ENCODE measurements at places on chromosomes 11 and 22.

DNA sequence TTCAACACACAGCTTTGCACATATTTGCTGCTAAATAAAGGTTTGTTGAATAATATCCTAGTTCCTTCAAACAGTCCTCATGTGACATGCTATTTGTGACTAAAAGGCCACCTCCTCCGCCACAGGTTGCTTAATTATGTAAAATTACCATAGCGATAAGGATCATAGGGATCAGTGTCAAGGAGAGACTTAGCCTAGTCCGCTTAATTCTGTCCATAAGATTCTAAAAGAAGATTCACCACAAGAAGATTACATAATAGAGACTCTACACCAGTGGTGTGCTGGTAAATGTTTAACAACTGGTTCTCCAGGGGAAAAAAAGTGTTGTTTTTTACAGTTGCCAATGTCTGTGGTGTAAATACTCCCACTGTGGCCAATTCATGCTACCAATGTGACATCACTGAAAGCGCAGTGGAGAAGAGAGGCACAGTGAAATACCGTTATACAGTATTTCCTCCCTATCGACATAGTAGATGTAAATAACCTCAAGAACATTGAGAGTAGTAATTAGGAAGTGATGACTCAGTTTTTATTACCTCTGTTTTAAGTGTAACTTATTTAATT is 4.2 kb upstream of the CHRDL2 start:
- no peak for DNase-seq

GRCh38 chr11:36493332-36493731 is 16.7 kb downstream of the TRAF6 start:
- DNase-seq, result no peak

- no peak for DNase-seq
Measured at GRCh38 chr11:122671400-122671891, 15.9 kb downstream of the UBASH3B start.

DNA sequence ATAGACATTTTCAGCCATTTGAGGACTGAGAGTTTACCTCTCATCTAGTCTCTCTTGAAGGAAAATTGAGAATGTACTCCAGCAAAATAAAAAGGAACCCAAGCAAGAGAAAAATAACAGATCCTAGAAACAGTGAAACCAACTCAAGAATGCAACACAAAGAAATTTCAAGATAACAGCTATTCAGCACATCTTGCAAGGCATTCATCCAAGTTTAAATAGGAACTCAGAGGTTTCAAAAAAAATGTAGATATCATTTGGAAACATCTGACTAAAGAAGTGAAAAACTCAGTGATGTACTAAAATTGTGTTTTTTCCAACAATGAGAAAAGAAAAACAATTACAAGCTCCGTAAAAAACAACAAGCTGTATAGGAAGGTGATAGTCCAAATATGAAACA is 76.4 kb downstream of the TMEM135 start:
- no peak for DNase-seq

- no peak for DNase-seq
Measured at GRCh38 chr11:63532799-63533475, 3.7 kb upstream of the PLAAT4 start.

GRCh38 chr11:104246590-104246989 is 82.6 kb upstream of the PDGFD start:
- DNase-seq, result no peak

GRCh38 chr11:20368438-20368837 is 4.9 kb downstream of the HTATIP2 start:
- DNase-seq, result no peak

DNA sequence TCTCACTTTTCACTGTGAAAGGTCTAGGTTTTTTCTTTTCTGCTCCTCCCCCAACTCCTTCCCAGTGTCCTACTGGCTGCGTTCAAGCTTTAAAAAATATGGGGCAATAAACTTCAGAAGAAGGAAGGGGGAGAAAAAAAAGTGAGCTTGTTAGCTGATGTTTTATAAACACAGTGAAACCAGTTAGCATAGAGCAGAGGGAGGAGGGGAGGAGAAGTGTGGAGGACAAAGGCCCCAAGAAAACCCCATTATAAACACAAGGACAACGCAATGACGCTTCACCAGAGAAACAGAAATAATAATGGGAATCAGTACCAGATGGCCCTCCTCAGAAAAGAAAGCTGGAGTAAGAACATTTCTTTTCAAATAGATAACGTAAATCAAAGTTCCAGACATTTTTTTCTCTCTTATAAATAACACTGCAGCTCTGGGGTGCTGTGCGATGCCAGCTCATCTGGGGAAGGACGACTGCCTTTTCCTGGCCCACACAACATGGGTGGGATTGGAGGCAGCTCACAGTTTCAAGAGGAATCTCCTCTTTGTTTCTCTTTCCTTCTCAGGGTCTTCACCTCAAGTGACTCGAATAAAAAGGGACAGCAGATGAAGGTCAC is 235.4 kb upstream of the NARS2 start:
- DNase-seq, result no peak

DNA sequence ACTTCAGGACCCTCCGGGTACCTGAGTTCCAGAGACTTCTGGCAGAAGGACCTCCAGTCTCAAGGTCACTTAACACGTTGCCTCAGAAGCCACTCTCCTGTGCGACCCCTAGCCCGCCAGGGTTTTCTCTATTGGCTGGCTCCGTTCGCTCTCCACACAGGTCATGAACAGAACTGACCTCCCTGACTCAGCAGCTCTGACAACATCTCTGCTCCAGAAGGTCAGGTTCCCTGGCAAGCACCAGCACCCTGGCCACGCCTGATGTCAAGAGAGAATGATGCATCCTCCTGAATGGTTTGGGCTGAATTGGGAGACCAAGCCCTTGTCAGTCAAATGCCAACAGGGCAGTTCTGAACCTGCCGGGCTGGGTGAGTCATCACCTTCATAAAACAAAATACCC is 84.3 kb upstream of the TMEM45B start:
- DNase-seq, result no peak

DNA sequence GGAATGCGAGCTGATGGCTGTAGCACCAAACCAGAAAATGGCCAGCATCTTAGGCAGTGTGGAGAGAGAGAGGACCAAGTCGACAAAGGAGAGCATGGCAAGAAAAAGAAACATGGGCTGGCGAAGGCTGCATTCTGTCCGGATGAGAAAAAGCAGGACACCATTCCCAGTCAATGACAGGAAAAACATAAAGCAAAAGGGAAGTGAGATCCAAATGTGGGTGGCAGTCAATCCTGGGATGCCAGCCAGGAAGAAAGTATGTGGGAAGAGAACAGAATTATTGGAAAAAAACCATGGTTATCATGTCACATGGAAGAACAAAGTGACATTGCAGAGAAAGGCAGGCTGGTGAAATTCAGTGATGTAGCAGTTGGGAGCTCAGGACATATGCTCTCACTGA is 36.9 kb upstream of the OR56A1 start:
- no peak for DNase-seq

- no peak for DNase-seq
Measured at GRCh38 chr11:115848080-115848479, 343.9 kb upstream of the CADM1 start.

GRCh38 chr22:46861468-46862367 is 99.3 kb downstream of the TBC1D22A start:
- DNase-seq, result no peak

DNA sequence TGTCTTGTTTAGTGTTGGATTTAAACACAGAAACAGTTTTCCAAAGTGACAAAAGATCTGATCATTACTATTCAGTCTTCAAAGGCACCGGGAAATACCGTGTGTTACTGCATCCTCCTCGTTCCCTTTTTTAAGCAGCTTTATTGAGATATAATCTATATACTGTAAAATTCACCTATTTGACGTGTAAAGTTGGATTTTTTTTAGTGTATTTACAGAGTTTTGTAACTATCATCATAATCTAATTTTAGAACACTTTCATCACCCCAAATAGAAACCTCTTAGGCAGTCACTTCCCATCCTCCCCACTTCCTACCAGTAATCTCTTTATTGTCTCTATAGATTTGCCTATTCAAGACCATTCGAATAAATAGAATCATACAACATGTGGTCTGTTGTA is 1.4 kb downstream of the ANO5 start:
- no peak for DNase-seq

DNA sequence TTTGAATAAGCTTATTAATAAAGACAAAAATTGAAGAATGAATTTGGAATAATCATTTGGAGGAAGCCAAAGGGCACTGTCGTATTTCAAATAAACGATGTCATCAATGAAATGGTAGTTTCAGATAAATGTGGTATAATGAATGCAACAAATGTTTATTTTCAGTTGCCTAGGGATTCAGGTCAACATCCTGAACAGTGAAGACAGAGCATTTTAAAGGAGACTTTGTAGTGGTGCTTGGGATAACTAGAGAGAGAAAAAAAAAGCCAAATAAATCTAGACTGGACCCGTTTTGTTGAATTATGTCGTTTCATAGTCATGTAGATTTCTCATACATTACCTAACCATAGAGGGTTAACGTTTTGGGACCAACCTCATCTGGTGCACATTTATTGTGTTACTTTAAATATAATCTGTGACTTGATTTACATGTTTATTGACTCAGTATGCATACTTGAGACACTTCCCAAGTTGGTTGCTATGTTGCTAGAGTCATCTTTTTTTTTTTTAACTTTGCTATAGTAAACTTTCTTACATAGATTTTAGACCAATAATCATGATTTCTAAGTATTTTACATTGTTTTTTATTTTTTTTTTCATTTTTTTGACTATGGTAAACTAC is 111.1 kb downstream of the NCAM1 start:
- DNase-seq, result no peak

DNA sequence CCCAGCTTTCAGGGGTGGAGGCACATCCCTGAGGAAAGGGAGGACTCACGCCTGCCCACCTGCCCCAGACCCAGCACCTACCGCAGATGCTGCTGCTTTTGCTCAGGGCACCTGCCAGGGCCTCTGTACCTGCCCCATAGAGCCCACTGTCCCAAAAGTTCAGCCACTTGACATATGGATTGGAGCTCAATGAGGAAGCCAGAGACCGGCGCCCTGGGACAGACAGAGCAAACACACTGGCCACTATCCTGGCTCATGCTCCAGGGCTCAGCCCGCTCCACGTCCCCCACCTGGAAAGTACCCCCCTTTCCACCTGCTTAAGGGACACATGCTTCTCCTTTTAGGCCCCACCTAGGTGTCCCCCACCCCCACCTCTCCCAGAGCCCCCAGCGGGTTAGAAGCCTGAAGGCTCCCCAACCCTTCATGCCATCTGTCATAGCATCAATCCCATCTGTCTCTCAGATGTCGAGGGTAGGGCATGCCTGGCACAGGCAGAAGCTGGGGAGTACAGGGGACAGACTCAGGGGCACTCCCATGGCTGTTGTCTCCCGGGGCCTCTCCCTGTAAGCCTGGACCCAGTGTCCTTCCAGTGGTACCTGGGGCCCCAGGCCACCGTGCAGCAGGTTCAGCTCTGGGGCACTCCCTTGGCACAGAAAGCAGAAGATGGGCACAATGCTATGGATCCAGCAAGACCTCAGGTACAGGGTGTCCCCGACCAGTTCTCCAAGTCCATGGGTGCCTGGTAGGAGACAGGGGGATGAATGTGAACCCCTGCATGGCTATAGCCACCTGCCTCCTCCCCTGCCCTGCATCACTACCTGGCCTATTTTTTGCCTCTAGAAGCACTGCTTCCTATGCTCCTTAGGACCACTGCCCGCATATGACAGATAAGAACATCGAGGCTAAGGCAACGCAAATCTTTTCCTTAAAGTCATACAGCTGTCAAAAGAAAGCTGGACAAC is 2.2 kb upstream of the P2RX6 start:
- DNase-seq, result no peak

GRCh38 chr11:113174882-113175281 is 139.5 kb upstream of the TTC12 start:
- DNase-seq, result no peak

GRCh38 chr11:64726867-64727530 is 4.0 kb upstream of the NRXN2 start:
- no peak for DNase-seq

- no peak for DNase-seq
Measured at GRCh38 chr11:122209619-122210366, 93.8 kb upstream of the BLID start.

- peak; percentile 17 for DNase-seq
Measured at GRCh38 chr22:47567126-47568090, 805.0 kb downstream of the TBC1D22A start.

- peak; percentile 78 for DNase-seq
Measured at GRCh38 chr11:75429902-75430713, 2.9 kb downstream of the KLHL35 start.

GRCh38 chr11:43574949-43575912 is 105.3 kb upstream of the HSD17B12 start:
- no peak for DNase-seq

DNA sequence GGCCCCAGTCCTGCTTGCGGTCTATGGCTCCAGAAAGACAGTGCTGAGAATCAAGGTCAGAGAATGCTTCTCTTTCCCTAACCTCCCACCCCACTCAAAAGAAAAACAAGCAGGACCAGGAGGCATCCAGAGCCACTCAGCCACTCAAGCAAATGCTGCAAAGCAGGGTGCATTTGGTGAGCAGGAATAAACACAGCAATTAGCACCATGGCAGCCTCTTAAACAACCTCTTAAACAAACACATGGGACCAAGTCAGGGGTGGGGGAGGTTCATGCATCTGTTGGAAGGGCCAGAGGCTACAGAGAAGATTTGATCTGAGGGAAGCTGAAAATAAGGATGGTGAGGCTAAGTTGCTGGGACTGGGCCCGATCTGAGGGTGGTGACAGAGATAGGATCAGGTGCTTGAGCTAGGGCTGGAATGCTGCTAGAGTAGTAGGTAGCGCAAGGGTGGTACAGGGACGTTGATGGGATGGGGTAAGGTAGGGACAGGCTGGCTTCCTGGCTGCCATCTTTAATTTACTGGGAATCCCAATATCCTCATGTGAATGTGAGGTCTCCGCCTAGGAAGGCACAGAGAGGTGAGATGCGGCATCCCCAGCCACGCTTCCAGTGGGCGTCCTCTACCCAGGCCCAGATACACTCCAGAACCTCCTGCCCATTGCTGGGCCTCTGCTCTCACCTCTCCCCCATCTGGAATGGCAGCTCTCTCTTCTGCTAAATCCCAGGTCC is 26.6 kb upstream of the LMO1 start:
- no peak for DNase-seq

DNA sequence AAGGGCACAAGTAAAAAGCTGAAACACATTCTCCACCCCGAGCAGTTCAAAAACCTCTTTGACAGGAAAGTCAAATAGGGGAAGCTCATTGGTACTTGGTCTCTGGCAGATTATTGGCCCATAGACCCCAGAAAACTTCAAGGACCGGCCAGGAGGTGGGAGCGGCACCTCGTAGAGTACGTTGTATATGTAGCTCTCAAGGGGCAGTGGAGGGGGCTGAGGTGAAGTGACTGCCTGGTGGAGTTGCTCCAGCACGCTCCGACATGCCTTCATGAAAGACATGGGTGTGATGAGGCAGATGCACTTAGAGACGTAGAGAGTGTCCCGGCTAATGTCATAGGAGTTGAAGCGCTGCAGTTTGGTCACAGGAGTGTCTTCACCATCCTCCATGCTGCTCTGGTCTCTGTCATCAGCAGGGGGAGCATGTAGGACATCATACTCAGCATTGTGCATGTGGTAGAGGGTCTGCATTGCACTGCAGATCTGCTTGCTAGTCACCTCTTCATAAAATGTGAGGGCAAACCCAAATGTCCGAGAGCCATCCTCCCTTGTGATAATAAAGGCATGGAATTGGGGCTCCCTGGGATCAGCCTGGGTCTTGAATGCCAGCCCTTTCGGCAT is 61.3 kb downstream of the DENND5A start:
- no peak for DNase-seq

Measured in activated CD8-positive, alpha-beta memory T cell treated with anti-CD3 and anti-CD28 coated beads, Interleukin-2, amount 50 U/mL, for 48 hours (primary cell).